Calu3 (cell line): ENCODE measurements at places on chromosomes 11 and 22.

GRCh38 chr11:87447606-87448005 is 409.9 kb downstream of the TMEM135 start:
- H3K27ac ChIP-seq, result no peak overlapping the region
- no peak for DNase-seq
- no peak overlapping the region for H3K4me3 ChIP-seq
- H3K27me3 ChIP-seq, result peaks cover 17% of the 10 kb centered on the region

DNA sequence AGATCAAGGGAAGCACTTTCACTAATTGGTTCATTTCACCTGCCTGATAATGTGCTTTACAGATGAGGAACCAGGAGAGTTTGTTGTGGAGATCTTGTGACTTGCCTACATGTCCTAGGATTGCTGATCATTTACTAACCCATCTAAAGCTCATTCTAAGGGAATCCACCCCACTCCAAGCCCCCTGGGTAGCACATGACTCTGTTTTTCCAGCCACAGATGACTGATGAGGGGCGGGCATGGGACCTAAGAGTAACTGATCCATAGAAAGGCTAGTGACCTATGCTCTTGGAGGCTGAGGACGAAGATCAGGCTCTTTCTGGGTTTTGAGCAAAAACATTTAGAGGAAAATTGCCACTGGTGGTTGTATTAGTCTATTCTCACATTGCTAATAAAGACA is 378.1 kb downstream of the CADM1 start:
- H3K27ac ChIP-seq, result no peak overlapping the region
- H3K4me3 ChIP-seq, result no peak overlapping the region
- no peaks in the 10 kb centered on the region for H3K4me1 ChIP-seq
- no peaks in the 10 kb centered on the region for H3K36me3 ChIP-seq

DNA sequence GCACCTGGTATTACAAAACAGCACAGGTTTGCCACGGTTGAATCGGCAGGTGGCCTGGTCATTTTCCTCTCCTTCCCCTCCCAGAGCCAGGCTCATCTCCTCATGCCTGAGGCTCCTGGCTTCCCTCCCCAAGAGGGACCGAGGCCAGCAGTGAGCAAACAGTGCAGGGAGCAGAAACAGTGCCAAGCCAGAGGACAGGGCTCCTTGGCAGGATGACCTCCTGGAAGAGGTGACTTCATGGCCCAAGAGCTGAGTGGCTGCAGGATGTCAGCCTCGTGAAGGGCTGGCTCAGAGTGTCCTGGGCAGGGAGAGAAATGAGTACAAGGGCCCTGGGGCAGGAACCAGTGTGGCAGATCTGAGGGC is 22.8 kb upstream of the PPFIA1 start:
- H3K27ac ChIP-seq, result no peak overlapping the region
- peaks cover 15% of the 10 kb centered on the region for H3K4me1 ChIP-seq
- no peak overlapping the region for H3K4me3 ChIP-seq
- peaks cover 27% of the 10 kb centered on the region for H3K27me3 ChIP-seq
- no peak for DNase-seq

DNA sequence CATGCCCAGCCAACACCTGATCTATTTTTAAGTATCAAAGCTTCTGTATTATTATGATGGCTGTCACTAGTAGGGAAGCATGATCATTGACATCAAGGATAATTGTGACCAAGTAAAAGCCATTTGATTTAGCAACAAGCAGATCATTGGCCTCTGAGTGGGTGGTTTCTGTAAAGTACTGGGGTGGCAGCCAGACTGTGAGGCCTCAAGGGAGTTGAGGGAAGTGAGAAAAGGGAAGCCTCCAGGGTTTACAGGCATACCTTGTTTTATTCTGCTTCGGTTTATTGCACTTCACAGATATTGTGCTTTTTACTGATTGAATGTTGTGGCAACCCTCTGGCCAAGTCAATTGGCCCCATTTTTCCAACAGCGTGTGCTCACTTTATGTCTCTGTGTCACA is 60.1 kb downstream of the PRR5L start:
- H3K27ac ChIP-seq, result no peak overlapping the region
- H3K4me3 ChIP-seq, result no peak overlapping the region
- H3K36me3 ChIP-seq, result no peaks in the 10 kb centered on the region

DNA sequence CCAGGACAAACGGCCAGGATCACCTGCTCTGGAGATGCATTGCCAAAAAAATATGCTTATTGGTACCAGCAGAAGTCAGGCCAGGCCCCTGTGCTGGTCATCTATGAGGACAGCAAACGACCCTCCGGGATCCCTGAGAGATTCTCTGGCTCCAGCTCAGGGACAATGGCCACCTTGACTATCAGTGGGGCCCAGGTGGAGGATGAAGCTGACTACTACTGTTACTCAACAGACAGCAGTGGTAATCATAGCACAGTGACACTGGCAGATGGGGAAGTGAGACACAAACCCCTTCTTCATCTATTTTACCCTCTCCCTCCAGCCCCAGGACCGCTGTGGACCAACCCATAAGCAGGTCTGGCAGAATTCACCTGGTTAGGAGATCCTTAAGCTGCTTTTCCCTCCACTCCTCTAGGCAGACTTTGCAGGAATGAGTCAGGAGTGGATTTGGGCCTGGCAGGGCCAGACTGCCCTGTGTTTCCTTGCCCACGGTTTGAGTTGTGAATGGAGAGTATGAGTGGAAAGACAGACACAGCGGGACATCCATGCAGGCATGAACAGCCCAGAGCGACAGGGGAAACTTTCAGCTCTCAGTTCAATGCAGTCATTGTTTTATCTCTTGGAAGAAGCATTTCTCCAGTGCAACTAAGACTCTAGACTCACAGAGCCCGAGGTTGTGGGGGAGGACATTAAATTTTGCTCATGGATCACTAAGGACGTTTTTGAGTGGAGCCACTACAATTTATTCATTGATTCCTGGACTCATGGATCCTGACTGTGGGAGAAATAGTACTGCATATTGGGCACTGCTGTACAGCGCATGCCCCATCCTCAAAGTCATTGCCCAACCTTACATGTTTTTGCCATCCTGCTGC is 75.3 kb upstream of the IGLL5 start:
- no peaks in the 10 kb centered on the region for H3K4me1 ChIP-seq
- peaks cover 83% of the 10 kb centered on the region for H3K27me3 ChIP-seq
- H3K36me3 ChIP-seq, result no peaks in the 10 kb centered on the region
- H3K27ac ChIP-seq, result no peak overlapping the region
- H3K4me3 ChIP-seq, result no peak overlapping the region

DNA sequence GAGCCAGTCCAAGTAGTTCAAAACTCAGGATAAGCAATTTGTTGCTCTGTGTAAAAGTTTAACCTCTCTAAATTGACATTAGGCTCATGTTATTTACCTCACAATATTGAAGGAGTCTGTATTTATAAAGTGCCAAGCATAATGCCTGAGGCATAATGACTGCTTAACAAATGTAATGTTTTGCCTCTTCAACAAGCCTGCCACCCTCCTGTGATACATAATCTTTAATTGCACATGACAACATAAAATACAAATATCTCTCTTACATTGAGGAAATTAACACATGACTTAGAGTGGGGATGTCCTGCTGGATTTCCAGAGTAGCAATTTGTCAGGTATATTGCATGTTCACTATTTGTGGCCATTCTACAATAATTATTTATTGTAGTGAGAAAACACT is 469.2 kb upstream of the ANO5 start:
- H3K4me3 ChIP-seq, result no peak overlapping the region
- H3K36me3 ChIP-seq, result no peaks in the 10 kb centered on the region
- H3K27ac ChIP-seq, result no peak overlapping the region
- H3K4me1 ChIP-seq, result no peaks in the 10 kb centered on the region

DNA sequence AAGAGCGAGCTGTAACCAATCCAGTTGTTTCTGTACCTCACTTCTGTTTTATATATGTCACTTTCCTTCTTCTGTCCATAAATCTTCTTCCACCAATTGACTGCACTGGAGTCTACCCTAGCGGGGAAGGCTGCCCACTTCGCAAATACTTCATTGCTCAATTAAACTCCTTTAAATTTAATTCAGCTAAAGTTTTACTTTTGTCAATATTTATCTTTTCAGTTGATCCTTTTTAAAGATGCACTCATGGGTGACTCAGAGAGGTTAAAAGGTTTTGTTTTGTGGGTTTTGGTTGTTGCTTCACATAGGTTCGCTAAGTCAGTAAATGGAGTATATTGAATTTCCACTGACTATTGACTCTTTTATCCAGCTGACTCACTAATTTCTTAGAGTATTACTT is 597.2 kb downstream of the DLG2 start:
- DNase-seq, result no peak
- no peaks in the 10 kb centered on the region for H3K36me3 ChIP-seq
- H3K27me3 ChIP-seq, result no peaks in the 10 kb centered on the region

GRCh38 chr11:47434011-47434786 is 8.0 kb upstream of the PSMC3 start:
- H3K4me1 ChIP-seq, result no peaks in the 10 kb centered on the region
- no peak overlapping the region for H3K4me3 ChIP-seq
- no peaks in the 10 kb centered on the region for H3K27me3 ChIP-seq

- peak overlapping the region; percentile 93 for H3K27ac ChIP-seq
- H3K27me3 ChIP-seq, result no peaks in the 10 kb centered on the region
- H3K4me3 ChIP-seq, result peak overlapping the region; percentile 96
- H3K4me1 ChIP-seq, result peaks cover 48% of the 10 kb centered on the region
Observed at GRCh38 chr22:39244136-39244495, 666 bp downstream of the PDGFB start.

- no peak overlapping the region for H3K27ac ChIP-seq
- peaks cover 11% of the 10 kb centered on the region for H3K4me1 ChIP-seq
- no peak for DNase-seq
Observed at GRCh38 chr11:71955898-71956456, 27.1 kb downstream of the RNF121 start.

- H3K27ac ChIP-seq, result no peak overlapping the region
- no peaks in the 10 kb centered on the region for H3K4me1 ChIP-seq
- peaks cover 15% of the 10 kb centered on the region for H3K27me3 ChIP-seq
- H3K36me3 ChIP-seq, result no peaks in the 10 kb centered on the region
- no peak overlapping the region for H3K4me3 ChIP-seq
Observed at GRCh38 chr11:59429924-59430516, 3.8 kb upstream of the OR5A2 start.
